ENCODE measurements at places on chromosomes 5 and 9. TPM values are rescaled to one million over a fixed set of nuclear protein-coding genes. Genes with fewer than 3 reads are reported as not detected.

DNA sequence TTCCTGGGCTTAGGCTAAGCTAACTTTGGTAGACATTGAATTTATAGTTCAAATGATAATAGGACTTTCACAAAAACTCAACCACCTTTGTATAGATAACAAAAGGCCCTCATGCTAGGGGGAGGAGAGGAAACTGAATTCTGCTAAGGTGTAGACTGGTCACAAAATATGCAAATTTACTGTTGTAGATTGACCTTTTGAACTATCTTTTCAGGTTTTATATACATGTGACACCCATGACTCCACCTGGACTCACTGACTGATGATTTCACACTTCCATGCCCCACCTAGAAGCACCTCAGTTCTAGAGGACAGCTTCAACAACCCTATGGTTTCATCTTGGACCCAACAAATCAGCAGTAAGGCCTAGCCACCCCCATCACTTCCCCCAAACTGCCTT, 165.7 kb downstream of the CEMIP2 start:
- DNase-seq = no peak

- DNase-seq = no peak
Observed at GRCh38 chr5:102711525-102712385, 43.4 kb upstream of the PAM start.

The RANBP3L gene
- total RNA-seq = not detected

The KIF20A gene
- 76.7 TPM for total RNA-seq

DNA sequence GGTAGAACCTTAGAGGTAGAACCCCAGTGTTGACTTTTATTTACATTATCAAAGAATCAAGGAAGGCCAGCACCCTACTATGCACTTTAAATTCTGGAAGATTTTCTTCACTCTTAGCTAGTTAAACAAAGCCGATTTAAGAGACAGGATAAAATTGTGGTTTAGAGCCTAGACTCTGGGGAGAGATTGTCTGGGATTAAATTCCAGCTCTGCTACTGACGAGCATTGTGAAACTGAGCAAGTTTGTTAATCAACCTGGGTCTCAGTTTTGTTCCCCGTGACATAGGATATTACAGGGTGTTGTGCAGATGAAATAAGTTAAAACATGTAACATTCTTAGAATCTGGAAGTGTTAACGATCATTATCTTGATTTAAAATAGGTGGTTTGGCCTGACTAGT, 83.5 kb downstream of the FEM1C start:
- DNase-seq = no peak

DNA sequence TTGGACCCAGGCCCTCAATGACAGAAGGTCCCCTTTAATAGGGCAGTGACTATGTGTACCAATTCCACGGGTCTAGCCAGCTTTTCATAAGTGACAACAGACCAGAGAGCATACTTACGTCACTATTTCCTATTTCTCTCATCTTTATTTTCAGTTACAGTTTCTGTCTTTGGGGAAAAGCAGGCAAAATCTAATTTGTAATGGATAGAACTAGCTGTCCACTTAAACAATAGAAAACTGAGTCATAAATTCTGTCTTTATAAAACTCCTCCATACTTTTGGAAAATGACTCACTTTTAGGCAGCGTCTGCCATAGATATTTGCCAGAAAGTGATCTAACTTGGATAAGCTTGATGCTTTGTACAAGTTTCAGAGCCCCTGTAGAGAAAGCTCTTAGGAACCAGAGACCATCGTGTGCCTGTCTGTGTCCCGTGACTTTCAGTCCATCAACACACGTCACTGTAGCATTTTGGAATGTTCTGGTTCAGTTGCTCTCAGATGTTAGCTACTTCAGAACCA, 101.9 kb downstream of the F2RL2 start:
- no peak for DNase-seq

- no peak for DNase-seq
Observed at GRCh38 chr9:91489361-91489899, 65.8 kb upstream of the NFIL3 start.

DNA sequence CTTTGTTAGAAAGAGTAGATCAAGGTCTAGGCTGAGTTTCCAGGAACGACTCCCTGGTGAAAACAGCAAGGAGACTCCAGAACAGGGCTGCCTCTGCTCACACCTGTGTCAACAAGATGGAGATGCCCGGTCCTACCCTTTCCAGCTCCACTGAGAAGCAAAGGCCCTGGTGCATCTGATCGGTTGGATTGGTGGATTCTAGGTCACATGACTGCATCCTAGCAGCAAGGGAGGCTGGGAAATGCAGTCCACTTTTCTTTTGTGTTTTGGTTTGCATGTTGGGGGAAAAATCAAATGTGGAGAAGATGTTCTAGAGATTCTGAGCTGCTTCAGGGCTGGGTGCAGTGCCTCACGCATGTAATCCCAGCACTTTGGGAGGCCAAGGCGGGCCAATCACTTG, 82.0 kb upstream of the TRIO start:
- no peak for DNase-seq

- no peak for DNase-seq
Observed at GRCh38 chr5:104295991-104296390, 733.4 kb upstream of the NUDT12 start.

GRCh38 chr9:37191403-37192089, 71.2 kb downstream of the ZCCHC7 start:
- peak; percentile 55 for DNase-seq

GRCh38 chr9:109315480-109316206, 5.2 kb downstream of the EPB41L4B start:
- no peak for DNase-seq

GRCh38 chr5:132426525-132427138, 57.1 kb downstream of the SLC22A5 start:
- DNase-seq = peak; percentile 87

- peak; percentile 77 for DNase-seq
Observed at GRCh38 chr9:127778280-127779135, at the start of gene SH2D3C. Gene SH2D3C (minus strand): TSS chr9:127778666. CDS start chr9:127778627, 39 bp downstream.

The PCDHA4 gene
- total RNA-seq = not detected

GRCh38 chr9:88537761-88538091, 2.7 kb downstream of the NXNL2 start:
- peak; percentile 2 for DNase-seq

The RPL37 gene
- total RNA-seq = 1,857 TPM

The MYOZ3 gene
- total RNA-seq = not detected

- DNase-seq = peak; percentile 86
Observed at GRCh38 chr9:134243778-134244467, 79.6 kb upstream of the RNU6ATAC start.

The ARSB gene
- total RNA-seq = 8.9 TPM

GRCh38 chr9:116369706-116370105, 216.1 kb downstream of the PAPPA start:
- DNase-seq = no peak

- DNase-seq = no peak
Observed at GRCh38 chr5:58459146-58460001, 512 bp downstream of the PLK2 start.

- no peak for DNase-seq
Observed at GRCh38 chr5:27810458-27810857, 772.1 kb upstream of the CDH9 start.

DNA sequence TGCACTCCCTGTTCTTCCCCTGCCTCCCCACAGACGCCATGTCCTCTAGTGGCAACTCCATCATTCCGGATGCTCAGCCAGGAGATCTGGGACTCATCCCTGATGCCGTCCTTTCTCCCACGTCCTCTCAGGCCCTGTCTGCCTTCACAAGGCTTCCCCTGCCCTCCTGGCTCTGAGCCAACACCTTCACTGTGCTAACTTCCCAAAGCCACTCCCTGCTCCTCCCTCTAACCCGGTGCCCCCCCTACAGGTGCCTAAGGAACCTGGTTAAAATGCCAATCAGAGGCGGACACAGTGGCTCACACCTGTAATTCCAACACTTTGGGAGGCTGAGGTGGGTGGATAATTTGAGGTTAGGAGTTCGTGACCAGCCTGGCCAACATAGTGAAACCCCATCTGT, 67.6 kb downstream of the LMX1B start:
- no peak for DNase-seq

The SLC12A2 gene
- 36.5 TPM for total RNA-seq

GRCh38 chr9:32928145-32928763, 73.2 kb downstream of the APTX start:
- no peak for DNase-seq

The TOR1A gene
- 37.0 TPM for total RNA-seq

- no peak for DNase-seq
Observed at GRCh38 chr5:148186248-148187003, 16.4 kb upstream of the SPINK6 start.

GRCh38 chr9:133057006-133057405, 4.8 kb upstream of the CEL start:
- DNase-seq = no peak

The GABRP gene
- not detected for total RNA-seq

- no peak for DNase-seq
Observed at GRCh38 chr5:143537056-143537455, 133.6 kb upstream of the NR3C1 start.

DNA sequence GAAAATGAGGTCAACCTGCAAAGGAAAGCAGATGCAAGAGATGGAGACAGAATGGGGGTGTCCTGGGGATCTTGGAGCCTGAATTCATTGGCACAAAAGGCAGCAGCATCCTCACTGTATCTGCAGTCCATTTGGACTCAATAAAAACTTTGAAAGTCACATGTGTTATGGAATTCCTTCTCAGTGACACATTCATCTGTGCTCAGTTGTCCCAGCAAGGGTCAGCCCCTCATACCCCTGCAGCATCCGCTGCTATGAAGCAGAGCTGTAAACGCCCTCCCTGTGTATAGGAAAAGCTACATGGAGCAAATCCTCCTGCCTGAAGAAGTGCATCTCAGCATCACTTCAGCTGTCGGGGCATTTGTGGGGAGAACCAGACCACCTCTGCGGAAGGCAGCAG, 14.5 kb upstream of the RARS1 start:
- no peak for DNase-seq

The TEX48 gene
- total RNA-seq = not detected

DNA sequence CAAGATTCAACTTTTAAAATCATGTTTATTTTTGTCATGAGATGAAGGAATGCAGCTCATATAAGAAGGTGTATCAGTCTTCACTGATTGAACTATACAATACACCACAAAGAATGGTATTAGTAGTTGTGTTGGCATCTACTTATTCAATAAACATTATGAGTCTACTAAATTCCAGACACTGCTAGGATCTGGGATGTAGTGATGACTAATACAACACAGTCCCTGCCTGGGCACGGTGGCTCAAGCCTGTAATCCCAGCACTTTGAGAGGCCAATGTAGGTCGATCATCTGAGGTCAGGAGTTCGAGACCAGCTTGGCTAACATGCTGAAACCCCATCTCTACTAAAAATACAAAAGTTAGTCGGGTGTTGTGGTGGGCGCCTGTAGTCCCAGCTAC, 171.4 kb upstream of the NFIB start:
- DNase-seq = no peak

GRCh38 chr5:133114166-133114932, 62.5 kb downstream of the HSPA4 start:
- DNase-seq = no peak

- no peak for DNase-seq
Observed at GRCh38 chr5:37015795-37016666, 139.5 kb downstream of the NIPBL start.

The GMCL2 gene
- total RNA-seq = not detected

The PPP3R2 gene
- not detected for total RNA-seq

GRCh38 chr5:54785729-54786591, 199.4 kb downstream of the ESM1 start:
- peak; percentile 28 for DNase-seq

- DNase-seq = no peak
Observed at GRCh38 chr5:145936401-145937131, at the start of gene SH3RF2. Gene SH3RF2 (plus strand): TSS chr5:145936578. CDS start chr5:145937929, 1,351 bp downstream.

The DDX4 gene
- not detected for total RNA-seq

- DNase-seq = peak; percentile 8
Observed at GRCh38 chr5:73901455-73901854, 275.5 kb downstream of the ARHGEF28 start.

DNA sequence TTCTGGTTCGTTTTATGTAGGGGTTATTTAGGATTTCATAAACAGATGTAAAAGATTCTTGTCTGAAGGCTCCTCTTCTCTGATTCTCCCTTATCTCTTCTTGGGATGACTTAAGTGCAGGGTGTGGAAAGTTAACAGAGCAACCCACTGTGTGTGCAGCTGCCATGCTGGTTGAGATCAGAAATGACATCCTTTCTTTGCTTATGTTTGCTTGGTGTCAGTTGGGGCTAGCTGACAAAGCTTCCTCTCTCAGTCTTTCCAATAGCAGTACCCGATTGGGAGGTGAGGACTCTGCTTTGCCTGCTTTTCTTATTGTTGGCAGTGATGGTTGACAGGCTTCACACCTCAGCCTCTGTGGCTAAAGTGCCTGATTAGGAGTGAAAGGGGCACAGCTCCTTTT, 26.5 kb downstream of the OGN start:
- peak; percentile 3 for DNase-seq

- DNase-seq = peak; percentile 37
Observed at GRCh38 chr9:121222524-121223171, 21.0 kb upstream of the RAB14 start.
